ENCODE measurements at places on chromosomes 1 and 21. TPM values are rescaled to one million over a fixed set of nuclear protein-coding genes. Genes with fewer than 3 reads are reported as not detected.

GRCh38 chr1:56563568-56563967 lies 15.8 kb downstream of the PLPP3 start:
- no peak for DNase-seq

DNA sequence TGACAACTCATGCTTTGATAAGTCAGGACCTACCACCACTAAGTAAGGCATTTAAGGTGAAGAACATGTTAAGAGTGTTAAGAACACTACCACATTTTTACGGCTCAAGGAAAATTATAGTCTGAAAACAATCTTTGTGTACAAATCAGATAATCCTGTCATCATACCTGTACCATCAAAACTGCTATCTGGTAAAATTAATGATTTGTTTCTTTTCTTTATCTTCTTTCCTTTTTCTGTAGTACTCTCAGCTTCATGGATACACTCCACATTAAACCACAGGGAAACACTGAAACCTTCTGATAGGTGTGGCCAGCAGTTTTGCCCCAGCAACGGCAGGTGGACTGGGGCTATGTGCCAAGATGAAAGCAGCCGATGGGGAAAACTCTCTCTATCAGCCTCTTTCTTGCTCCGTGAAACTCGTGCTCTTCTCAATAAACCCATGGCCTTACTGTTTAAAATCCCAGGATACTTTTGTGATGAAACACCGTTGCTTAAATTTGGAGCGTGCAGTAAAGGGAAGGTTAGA lies 75.1 kb downstream of the LYST start:
- no peak for DNase-seq

- DNase-seq: no peak
Measured at GRCh38 chr21:14482165-14482564, 64.0 kb downstream of the SAMSN1 start.

- DNase-seq: peak; percentile 33
Measured at GRCh38 chr1:11693024-11693590, 1.6 kb downstream of the DRAXIN start.

DNA sequence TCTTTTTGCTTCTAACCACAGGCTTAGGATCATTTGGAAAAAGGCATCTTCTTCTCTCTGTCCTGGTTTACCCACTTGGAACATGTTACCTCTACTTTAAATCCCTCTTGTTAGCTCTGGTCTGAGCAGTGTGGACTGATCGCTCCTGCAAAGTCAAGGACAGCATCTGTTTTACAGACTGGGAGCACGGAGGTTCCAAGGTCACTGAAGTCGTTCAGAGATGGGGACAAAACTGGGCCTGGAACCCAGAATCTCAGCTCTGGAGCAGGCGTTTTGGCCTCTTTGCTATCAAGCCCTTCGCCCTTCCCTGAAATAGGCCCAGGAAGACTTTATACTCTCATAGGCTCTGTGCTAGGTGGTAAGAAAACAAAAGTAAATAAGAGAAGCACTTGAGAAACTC lies 11.3 kb upstream of the MUTYH start:
- no peak for DNase-seq

DNA sequence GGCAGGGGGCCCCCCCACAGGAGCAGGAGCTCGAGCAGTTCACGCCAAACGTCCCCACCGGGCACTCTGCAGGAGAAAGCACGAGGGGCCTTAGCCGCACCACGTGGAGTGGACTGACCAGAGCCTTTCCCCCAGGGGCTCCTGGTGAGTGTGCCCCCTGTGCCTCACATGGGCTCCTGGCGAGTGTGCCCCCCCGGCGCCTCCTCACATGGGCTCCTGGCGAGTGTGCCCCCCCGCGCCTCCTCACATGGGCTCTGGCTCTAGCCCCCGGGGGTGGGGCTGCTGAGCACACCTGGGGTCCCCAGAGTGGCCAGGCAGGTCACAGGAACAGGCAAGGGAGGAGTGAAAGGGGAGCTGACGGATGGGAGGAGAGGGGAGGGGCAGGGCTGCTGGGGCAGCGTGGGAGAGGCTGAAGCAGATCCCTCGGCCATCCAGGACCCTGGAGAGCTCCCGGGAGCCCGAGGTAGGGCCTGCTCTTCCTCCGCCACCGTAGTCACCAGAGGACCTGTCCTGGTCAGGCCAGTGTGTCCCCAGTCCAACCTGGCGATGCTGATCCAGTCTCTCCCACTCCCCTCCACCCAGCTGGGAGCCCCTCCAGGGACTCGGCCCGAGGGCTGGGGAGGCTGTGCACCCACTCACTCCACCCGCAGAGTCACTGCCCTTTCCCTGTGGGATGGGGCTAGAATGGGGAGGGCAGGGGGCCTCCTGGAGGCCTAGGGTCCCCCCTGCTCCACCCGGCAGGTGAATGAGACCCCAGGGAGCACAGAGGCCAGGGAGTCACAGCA lies 47.6 kb downstream of the ARHGEF16 start:
- DNase-seq: peak; percentile 72

GRCh38 chr1:12059722-12060464 lies 3.2 kb upstream of the TNFRSF8 start:
- DNase-seq: no peak

DNA sequence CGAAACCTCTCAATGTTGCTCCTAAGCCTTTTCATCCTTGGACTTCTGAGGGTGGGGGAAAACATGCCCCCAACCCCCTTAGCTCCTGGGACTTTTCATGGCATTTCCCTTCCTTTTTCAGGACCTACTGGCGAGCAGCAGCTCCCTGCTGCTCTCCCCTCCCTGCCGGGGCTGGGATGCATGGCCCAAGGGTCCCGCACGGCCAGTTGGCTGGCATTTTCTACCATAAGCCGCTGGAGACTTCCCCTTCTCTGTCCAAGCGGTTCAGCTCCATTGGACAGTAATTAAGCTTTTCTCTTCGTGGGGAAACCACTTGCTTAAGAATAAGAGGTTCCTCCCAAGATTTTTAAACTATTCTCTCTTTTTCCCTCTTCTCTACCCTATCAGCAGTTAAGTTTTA lies 52.8 kb downstream of the FCRL5 start:
- DNase-seq: no peak

GRCh38 chr1:199875337-199875736 lies 152.2 kb upstream of the NR5A2 start:
- DNase-seq: no peak

- DNase-seq: no peak
Measured at GRCh38 chr1:158077411-158078256, 84.2 kb downstream of the KIRREL1 start.

- DNase-seq: no peak
Measured at GRCh38 chr1:179973198-179974110, 18.8 kb downstream of the CEP350 start.

DNA sequence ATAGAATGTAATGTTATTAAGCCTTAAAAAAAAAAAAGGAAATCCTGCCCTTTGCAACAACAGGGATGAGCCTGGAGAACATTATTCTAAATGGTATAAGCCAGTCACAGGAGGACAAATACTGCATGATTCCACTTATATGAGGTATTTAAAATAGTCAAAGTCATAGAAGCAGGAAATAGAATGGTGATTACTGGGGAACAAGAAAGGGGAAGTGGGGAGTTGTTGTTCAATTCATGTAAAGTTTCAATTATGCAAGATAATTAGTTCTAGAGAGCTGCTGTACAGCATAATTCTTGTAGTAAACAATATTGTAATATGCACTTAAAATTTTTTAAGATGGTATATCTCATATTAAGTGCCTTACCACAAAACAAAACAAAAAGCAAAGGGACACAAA lies 13.2 kb downstream of the FCER1A start:
- no peak for DNase-seq

DNA sequence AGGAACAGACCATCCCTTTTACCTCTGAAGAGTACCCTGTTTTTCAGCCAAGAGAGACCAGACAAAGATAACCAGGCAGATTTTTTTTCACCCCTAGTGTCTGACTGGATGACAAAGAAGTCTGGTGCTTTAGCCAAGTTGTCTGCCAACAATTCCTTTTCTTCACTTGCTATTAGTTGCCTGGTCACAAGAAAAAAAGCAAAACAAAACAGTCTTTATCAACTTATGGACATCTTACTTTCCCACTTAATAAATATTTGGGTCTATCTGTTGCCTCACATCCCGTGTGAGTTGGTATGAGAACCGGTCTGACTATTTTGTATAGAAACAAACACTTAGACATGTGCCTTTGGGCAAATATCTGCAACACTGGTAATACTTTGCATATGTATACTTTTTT lies 662.9 kb downstream of the PLPP3 start:
- no peak for DNase-seq

DNA sequence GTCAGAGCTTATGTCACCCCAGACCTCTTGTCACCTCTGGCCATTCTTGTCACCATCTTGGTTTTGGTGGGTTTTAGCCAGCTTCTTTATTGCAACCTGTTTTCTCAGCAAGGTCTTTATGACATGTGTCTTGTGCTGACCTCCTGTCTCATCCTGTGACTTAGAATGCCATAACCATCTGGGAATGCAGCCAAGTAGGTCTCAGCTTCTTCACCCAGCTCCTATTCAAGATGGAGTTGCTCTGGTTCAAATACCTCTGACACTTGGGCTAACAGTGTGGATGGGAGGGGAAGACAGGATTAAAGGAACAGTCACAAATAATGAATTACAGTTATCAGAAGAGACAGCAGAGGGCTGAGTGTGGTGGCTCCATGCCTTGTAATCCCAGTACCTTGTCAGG lies 30.5 kb upstream of the PIK3CD start:
- DNase-seq: no peak

DNA sequence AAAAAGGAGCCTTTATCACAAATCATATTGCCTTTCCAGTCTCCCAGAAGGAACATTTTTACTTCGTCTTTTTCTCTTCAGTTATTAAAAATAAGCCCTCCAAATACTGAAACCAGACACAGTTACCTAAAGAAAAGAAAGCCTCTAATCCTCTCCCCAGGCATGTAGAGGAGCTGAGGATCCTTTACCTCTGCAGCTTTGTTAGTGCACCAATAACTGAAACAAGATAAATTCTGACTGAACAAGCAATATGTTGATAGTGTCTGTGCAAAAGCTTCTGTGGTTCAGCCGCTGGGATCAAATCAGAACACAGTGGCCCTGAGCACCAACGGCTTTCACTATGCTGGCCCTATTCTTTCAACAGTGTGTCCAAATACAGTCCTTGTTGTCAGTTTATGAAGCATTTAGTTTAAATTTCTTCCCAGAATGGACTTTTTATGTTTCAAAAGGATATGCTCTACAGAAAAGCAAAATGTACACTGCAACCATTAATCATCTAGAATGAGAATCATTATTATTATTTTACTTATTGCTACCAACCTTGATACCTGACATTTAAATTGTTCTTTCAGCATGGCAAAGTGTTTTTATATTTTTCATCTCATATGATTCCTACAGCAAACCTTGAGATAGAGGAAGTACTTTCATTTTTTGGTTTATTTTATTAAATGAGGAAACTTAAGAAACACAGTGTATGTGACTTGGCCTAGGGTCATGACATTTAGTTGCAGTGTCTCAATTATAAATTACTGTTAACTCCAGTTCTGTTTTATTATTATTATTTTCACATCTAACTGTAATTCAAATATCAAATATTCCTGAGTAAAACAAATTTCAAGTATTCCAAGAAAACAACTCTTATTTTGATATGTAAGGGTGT lies 217.9 kb downstream of the NEGR1 start:
- DNase-seq: no peak

DNA sequence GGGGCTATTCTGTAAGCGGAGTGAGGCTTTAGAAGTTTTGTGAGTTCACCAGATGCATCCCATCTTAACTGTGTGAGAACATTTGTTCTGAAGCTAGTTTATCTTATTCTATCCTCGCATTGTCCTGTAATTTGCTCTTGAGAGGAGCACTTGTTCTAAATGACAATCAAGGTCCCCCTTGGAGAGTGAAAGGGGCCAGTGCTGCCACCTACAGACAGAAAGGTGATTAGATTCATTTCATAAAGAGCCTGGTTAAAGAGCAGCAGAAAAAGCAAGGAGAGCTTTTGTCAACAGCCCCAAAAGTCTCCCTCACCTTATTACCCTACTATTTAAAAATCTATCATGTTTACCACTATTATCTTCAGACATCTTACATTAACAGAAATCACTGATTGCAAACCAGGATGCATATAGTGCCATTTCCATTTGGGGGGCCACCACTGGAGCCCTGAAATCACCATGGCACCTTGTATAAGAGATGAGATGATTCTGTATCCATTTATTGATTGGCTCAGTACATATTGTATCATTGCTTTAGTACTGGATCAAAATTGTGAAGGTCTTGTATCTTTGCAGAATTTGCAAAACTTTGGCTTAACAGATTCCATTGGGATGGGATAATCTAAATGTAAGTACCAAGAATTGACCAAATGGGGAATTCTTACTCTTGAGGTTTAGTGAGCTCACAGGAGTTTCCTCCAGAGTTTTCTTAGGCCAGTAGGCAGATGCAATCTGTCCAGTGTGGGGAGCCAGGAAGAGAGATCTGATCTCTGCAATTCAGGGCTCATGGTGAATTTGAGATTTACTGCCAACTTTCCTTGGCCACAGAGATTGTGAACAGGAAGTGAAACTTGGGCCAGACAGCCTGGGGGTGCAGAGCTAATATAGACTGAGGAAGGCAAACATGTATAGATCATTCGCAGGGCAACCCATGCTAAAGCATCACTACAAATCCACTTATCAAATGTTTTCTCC lies 64.3 kb upstream of the TRABD2B start:
- DNase-seq: peak; percentile 61

DNA sequence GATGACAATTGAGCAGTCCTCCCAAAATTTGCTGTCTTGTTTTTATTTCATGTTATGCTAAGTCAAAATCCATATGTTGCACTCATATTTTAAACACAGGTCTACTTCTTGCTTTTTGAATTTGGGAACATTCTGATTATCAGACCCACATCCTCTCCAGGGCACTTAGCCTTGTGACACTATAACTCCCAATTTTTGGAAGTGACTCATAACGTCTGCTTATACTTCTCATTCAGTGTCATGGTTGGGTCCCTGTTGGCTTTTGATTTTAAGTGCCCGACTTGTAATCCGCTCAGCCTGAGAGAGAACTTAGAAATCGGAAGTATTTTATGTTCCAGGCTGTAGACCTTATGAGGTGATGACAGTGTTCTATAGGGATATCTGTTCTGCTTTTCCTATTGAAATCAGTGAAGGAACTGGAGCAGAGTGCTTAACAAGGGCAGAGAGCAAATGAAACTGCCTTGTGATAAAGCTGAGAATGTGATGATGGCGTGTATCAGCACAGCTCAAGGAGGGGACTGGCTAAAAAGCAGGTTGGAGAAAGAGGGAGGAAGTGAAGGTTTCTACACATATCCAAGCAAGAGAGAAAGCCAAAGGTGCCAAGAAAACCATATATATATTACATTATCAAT lies 136.0 kb downstream of the HLX start:
- no peak for DNase-seq

- DNase-seq: no peak
Measured at GRCh38 chr1:65844821-65845534, 52.3 kb downstream of the PDE4B start.

- DNase-seq: no peak
Measured at GRCh38 chr21:42759594-42759927, 106.1 kb downstream of the PDE9A start.

KIF17 gene
- 1.9 TPM for total RNA-seq

OR2T29 gene
- not detected for total RNA-seq

LENEP gene
- not detected for total RNA-seq

LY9 gene
- total RNA-seq: not detected

MSH4 gene
- not detected for total RNA-seq

KCNT2 gene
- 0.25 TPM for total RNA-seq

OR2T2 gene
- not detected for total RNA-seq

SFPQ gene
- total RNA-seq: 371 TPM

FMO5 gene
- 1.5 TPM for total RNA-seq

CASQ2 gene
- total RNA-seq: not detected

USP24 gene
- 14.3 TPM for total RNA-seq

APCS gene
- total RNA-seq: not detected

SLC1A7 gene
- 4.5 TPM for total RNA-seq

TSTD1 gene
- not detected for total RNA-seq

DNAJC6 gene
- total RNA-seq: 0.06 TPM

AVPR1B gene
- total RNA-seq: not detected

F13B gene
- not detected for total RNA-seq
